NCI-H524 treated with DMSO at 0.1 percent for 48 hours (cell line): ENCODE measurements at places on chromosomes 1 and 21.

GRCh38 chr21:19577381-19577780 lies 1173.8 kb upstream of the TMPRSS15 start:
- no peak for DNase-seq

GRCh38 chr1:25807480-25808390 lies 7.7 kb downstream of the SELENON start:
- DNase-seq = no peak

GRCh38 chr1:905071-905749 lies 18.5 kb upstream of the SAMD11 start:
- no peak for DNase-seq

DNA sequence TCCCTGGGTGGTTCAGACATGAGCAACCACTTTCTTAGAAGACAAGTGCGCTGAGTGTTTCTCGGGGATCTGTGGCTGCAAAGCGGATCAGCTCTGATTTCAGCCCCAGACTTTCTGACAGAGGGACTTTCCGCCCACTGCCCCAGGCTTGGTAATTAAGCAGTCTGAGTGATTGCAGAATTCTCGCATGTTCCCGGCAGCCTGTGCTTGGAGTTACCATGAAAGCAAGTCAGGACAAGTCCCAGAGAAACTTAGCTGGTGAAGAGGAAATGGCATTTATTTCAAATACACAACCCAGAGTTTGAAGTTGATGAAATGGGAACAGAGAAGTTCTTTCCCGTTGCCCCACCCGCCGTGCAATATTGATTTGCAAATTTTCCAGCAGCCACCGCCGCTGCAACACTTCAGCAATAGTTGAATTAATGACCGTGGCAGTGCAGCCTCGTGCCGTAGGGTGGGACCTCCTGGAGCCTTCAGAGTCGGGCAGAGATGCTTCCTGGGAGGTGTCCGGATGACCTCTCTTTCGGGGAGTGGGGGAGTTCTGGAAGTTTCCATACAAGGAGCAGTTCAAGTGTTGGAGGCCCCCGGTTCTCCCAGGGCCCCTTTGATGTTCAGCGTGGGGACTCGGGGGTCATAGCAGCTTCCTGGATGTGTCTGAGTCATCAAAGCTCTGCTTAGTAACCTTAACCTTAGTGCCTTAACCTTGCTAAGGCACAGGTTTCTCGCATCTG lies 134.7 kb downstream of the KAZN start:
- no peak for DNase-seq

GRCh38 chr1:209755926-209756614 lies at the start of gene TRAF3IP3:
Gene TRAF3IP3, plus strand, starts transcription at chr1:209756053. Its CDS starts 3,987 bp downstream, at chr1:209760040.
- DNase-seq = no peak

DNA sequence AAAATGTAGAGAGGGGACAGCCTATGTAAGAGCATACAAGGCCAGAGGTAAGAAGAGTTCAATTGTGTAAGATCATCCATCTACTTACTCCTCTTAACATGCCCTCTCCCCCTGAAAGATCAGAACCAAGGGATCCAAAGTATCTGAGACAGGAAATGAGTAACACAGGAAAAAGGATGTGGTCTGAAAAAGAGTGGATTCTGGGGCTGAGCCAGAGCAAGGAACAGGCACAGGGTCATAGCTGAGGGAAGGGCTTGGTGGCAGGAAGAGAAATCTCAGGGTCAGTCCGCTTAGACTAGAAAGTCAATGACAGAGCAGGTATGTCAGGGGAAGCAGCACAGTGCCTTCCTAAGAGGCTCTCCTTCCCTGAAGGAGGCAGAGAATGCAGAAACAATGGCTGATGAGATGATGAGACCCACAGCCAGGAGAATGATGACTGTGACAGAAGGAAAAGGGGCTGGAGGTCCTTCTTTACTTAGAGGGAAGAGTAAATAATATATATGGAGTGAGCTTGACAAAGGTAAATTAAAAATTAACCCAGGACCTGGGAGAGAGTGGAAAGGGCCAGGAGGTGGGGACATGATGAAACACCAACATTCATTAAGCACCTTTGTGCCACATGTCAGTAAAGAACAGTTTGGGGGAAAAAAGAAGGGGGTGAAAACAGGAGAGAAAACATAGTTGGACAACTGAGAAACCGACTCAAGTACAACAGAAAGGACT lies 26.2 kb upstream of the A3GALT2 start:
- no peak for DNase-seq

DNA sequence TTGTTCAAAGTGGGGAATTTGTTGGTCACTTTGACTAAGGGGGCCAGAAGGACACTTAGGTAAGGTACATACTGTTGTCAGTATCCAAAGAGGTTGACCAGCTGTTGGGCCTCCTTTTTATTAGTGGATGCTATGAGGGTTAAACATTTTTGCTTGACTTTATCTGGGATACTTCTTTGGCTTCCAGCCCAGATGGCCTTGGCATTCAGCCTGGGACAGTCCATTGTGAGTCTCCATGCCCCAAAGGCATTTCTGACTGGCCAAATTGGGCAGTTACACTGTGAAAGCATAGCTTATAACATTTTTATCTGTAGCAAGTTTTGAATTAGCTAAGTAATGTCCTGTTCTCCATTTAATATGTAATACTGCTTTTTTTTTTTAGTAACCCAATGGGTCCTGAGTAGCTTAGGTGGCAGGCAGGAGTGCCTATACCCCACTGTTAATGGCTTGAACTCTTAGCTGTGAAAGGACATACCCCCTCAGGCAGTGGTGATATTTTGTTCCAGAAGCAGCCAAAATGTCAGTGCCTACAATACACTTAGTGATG lies 35.4 kb upstream of the CD1D start:
- DNase-seq = no peak

GRCh38 chr1:198671136-198671535 lies 32.3 kb downstream of the PTPRC start:
- peak; percentile 46 for DNase-seq

DNA sequence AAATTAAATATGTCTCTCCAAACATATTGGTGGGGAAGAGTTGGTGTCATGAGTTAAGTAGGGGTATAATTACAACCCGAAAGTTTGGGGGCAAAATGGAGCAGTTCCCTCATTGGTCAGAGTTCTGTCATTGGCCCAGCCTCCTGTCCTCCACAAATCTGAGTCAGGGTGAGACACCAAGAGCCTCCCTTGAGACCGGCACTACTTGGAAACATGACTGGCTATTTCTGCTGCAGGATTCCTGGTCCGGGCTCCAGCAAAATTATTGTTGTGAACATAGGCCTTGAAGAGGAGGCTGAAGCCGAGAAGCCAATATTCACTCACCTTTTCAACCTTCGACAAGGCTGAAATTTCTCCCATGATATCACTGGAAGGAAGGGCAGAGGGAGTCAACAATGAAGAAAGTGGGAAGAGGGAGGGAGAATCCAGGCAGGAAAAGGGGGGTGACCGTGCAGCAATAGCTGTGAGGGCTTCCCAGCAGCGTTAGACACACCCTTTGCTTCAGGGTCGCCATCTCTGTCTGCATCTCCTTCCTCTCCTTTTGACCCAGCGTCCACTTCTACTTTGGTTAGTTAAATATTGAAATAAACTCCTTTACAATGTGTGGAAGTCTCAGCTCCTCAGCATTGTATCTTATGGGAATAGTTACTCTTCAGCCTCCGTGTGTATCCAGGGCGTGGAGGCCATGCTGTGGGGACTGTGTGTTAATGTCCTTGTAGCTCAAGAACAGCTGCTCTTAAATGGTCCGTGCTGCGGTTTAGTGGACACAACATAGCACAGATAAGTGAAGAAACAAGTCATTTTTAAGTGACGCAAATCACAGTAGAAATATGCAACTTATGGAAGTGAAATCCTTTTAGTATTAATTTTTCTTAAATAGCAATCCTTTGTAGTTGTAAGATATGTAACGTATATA lies 307.4 kb downstream of the DISC1 start:
- DNase-seq = no peak

GRCh38 chr1:153404086-153404635 lies 12.2 kb upstream of the S100A7A start:
- no peak for DNase-seq

- no peak for DNase-seq
Measured at GRCh38 chr1:7517611-7518330, 253.3 kb upstream of the VAMP3 start.

DNA sequence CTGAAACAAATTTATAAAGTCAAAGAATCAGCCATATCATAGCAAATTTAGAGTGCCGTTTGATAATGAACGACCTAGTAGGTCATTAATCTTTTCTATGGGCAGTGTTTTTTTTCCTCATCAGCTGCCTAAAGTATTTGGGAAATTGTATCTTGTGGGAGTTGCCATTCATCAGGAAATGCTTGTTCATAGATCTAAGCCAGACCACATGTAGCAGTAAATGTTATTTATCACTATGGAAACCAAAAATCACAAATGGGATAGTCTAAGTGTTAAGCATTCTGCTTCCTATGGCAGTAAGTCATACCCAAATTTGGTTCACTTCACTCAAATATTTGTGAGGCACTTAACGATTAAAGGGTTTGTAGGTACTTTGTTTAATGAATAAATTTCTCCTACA lies 52.9 kb downstream of the LRRC8D start:
- DNase-seq = no peak

DNA sequence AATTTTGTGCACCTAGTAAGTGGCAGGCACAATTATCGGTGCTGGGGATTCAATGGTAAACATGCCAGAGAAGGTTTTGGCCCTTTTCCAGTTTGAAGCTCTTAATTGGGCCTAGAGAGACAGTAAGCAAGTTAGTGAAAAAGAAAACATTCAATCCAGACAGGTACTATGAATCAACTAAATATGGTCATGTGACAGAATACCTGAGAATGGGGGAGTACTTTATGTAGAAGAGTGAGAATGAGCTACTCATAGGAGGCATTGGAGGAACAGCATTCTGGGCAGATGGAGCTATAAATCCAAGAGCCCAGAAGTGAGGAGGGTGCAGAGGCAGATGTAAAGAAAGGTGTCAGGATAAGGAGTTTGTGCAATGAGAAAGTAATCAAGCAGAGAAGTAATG lies 1017.9 kb downstream of the ADGRL2 start:
- DNase-seq = no peak

DNA sequence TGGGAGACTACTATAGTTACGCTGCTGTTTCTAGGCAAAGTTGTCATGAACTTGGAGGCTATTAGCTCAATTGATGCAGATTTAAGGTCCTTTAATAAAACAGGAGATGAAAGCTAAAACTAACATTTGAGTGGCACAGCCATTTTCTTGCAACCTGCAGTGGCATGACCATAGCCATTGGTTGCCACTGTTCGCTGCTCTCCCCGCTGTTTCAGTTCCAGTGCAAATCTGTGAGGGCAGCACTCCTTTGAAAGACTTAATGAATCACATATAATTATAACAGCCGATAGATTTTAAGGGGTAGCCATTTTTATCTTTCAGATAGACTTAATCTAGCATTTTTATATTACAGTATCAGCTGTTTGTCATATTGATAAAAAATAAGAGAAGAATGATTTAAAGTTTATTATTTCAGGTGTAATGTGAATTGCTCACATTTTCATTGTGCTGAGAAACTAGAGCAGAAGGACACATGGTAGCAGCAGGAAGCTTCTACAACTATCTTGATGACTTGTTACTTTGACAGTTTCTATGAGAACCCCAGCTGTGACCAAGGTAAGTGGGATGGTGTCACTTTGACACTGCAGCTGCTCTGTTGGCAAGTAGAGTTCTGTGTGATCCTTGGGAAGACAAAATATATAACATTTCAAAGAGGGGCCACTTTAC lies 203.7 kb downstream of the PLA2G4A start:
- no peak for DNase-seq

DNA sequence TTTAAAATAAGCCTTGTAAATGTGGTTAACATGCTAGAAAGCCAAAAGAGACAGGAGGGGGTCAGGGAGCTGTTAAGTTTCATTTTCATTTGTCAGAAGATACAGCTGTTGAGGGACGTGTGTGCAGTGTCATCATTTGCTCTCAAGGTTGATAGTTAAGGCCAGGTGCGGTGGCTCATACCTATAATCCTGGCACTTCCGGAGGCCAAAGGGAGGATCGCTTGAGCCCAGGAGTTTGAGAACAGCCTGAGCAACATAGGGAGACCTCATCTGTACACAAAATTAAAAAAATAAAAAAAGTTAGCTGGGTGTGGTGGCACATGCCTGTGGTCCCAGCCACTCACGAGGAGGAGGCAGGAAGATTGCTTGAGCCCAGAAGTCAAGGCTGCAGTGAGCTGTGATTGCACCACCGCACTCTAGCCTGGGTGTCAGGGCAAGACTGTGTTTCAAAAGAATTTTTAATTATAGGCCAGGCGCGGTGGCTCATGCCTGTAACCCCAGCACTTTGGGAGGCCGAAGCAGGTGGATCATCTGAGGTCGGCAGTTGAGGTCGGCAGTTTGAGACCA lies 22.7 kb downstream of the ZBTB8OS start:
- DNase-seq = no peak

DNA sequence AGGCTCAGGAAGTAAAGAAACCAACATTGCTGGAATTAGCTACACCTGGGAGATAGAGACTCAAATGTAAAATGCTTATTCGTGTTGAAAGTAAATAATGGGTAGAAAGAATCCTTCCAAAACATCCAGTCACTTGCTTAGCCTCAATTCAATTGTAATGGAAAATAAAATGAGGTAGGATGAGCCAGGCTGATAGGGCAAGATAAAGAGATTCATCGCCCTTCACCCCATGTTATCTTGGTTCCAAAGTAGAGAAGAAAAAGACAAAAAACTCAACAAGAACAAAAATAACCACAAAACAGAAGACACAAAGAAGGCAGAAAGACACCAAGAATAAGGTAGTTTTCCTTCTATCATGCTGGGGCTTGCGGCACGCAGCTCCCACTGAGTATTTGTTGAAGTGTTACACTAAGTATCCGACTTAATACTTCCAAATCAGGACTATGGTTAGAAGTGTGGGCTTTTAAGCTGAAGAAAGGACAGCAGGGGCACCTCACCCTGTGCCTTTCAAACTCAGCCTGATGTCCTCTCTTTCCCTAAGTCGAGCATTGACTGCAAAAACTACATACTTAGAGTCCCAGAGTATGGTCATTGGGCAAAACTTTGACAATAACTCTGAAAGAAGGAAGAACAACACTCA lies 202.1 kb downstream of the VAV3 start:
- no peak for DNase-seq

DNA sequence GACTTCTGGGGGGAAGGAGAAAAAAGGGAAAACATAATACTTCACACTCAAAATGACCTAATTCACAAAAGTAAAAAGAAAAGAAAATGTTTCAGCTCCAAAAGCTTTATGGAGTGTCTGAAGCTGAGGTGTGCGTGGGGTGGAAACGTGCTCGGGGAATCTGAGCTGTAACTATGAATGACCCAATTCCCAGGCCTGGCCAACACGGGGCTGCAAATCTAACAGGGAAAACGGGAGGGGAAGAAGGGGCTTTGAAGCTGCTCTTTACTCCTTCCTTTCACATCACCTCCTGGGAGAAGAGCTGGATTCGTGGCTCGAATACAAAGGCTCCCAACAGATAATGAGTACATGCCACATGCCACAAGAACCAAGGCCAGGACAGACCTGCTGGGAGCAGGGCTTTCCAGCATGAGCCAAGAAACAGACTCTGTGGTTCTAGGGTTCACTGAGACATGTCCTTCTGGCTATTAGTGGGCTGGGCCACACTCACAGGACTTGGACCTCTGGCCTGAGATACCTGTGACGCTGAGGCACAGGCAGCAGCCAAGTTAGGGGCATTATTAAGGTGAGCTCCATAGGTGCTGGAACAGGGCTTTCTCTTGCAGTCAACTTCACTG lies 51.5 kb downstream of the SLC66A1 start:
- DNase-seq = no peak
